Breast epithelium (tissue), 4 donors: ENCODE measurements at places on chromosomes 16 and 17. TPM values are rescaled to one million over a fixed set of nuclear protein-coding genes. Genes with fewer than 3 reads are reported as not detected.

- H3K27ac ChIP-seq: no peak overlapping the region
- H3K36me3 ChIP-seq: no peaks in the 10 kb centered on the region
- H3K4me3 ChIP-seq: no peak overlapping the region
- no peaks in the 10 kb centered on the region for H3K27me3 ChIP-seq
Measured at GRCh38 chr17:33023790-33024189, 32.1 kb downstream of the SPACA3 start.

DNA sequence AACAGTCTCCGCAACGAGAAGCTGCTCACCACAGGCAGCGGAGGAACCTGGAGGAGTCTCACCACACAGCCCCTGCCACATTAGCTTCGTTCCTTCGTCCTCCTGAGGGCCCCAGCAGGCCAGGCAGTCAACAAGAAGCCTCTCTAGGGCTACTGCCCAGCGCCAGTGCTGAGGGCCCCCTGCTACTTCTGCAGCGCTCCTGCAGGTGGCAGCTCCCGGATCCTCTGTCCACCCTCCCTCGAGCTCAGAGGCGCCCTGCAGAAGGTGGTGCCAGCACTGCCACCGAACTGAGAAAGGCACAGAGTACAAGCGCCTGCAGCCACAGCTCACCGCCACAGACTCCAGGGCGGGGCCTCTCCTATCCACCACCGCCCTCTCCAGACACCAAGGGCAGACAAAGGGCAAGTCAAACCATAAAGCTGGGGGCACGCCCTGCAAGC, 27.3 kb downstream of the KDM8 start:
- no peak for DNase-seq
- H3K4me3 ChIP-seq: no peak overlapping the region
- H3K36me3 ChIP-seq: no peaks in the 10 kb centered on the region
- no peak overlapping the region for H3K27ac ChIP-seq
- peaks cover 3% of the 10 kb centered on the region for H3K4me1 ChIP-seq
- no peaks in the 10 kb centered on the region for H3K27me3 ChIP-seq

- H3K4me3 ChIP-seq: no peak overlapping the region
- no peaks in the 10 kb centered on the region for H3K36me3 ChIP-seq
- no peak overlapping the region for H3K27ac ChIP-seq
- H3K27me3 ChIP-seq: no peaks in the 10 kb centered on the region
Measured at GRCh38 chr17:69207151-69207550, 21.5 kb downstream of the ABCA10 start.

- H3K4me1 ChIP-seq: no peaks in the 10 kb centered on the region
- H3K27me3 ChIP-seq: no peaks in the 10 kb centered on the region
- no peak overlapping the region for H3K4me3 ChIP-seq
- no peaks in the 10 kb centered on the region for H3K36me3 ChIP-seq
- DNase-seq: no peak
Measured at GRCh38 chr16:30346286-30346685, 8.8 kb downstream of the CD2BP2 start.

- peaks cover 14% of the 10 kb centered on the region for H3K4me1 ChIP-seq
- H3K36me3 ChIP-seq: no peaks in the 10 kb centered on the region
- no peak overlapping the region for H3K4me3 ChIP-seq
- no peak for DNase-seq
- H3K27ac ChIP-seq: peak overlapping the region; percentile 92
- no peaks in the 10 kb centered on the region for H3K27me3 ChIP-seq
Measured at GRCh38 chr17:6752068-6752909, 3.6 kb upstream of the XAF1 start.

EPX gene
- not detected for total RNA-seq

TMIGD1 gene
- not detected for total RNA-seq

- H3K36me3 ChIP-seq: no peaks in the 10 kb centered on the region
- H3K27me3 ChIP-seq: no peaks in the 10 kb centered on the region
- H3K27ac ChIP-seq: no peak overlapping the region
- H3K4me3 ChIP-seq: no peak overlapping the region
Measured at GRCh38 chr17:74190154-74190553, 13.3 kb upstream of the RPL38 start.

- DNase-seq: no peak
- H3K4me1 ChIP-seq: no peaks in the 10 kb centered on the region
- H3K27ac ChIP-seq: no peak overlapping the region
- no peaks in the 10 kb centered on the region for H3K36me3 ChIP-seq
- H3K27me3 ChIP-seq: no peaks in the 10 kb centered on the region
Measured at GRCh38 chr16:59180083-59180476, 446.0 kb upstream of the GOT2 start.

NPB gene
- total RNA-seq: not detected

DNA sequence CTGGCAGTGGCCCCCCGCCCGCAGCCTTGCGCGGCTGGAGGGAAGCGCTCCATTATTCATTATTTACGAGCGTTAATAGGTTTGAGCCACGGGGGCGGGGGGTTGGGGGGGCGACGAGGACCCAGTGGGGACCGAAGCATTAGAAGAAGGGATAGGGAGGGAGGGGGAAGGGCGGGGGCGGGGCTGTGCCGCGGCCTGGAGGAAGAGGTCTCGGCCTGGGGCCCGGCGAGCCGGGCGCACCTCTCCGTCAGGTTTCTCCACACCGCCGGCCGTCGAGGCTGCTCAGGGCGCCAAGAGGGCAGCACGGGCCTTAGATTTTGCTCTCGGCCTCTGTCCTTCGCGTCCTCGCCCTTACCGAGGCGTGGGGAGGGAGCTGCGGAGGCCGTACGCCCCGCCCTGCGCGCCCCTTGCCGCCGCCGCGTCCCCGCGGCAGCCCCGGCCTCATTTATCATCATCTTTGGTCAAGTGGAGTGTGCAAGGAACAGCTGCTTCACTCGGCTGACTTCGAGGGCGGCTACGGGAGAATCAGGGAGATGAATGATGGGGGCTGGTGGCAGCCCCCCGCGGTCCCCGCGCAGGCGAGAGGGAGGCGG, 54.2 kb downstream of the SREBF1 start:
- DNase-seq: no peak
- no peaks in the 10 kb centered on the region for H3K27me3 ChIP-seq
- H3K4me3 ChIP-seq: peak overlapping the region; percentile 47
- peak overlapping the region; percentile 61 for H3K27ac ChIP-seq
- H3K4me1 ChIP-seq: peaks cover 27% of the 10 kb centered on the region

- peaks cover 4% of the 10 kb centered on the region for H3K4me1 ChIP-seq
- no peak for DNase-seq
- H3K27me3 ChIP-seq: no peaks in the 10 kb centered on the region
- H3K27ac ChIP-seq: no peak overlapping the region
Measured at GRCh38 chr16:69326172-69326873, 4.1 kb downstream of the PDF start.

GRCh38 chr16:68146585-68146984, 61.4 kb downstream of the NFATC3 start:
- no peak overlapping the region for H3K4me3 ChIP-seq
- no peak for DNase-seq
- H3K4me1 ChIP-seq: no peaks in the 10 kb centered on the region
- no peaks in the 10 kb centered on the region for H3K27me3 ChIP-seq
- H3K36me3 ChIP-seq: no peaks in the 10 kb centered on the region

GRCh38 chr16:22789281-22789945, 24.5 kb upstream of the HS3ST2 start:
- H3K4me3 ChIP-seq: no peak overlapping the region
- H3K36me3 ChIP-seq: no peaks in the 10 kb centered on the region
- H3K27me3 ChIP-seq: no peaks in the 10 kb centered on the region
- no peak for DNase-seq
- H3K27ac ChIP-seq: no peak overlapping the region
- H3K4me1 ChIP-seq: no peaks in the 10 kb centered on the region

DNA sequence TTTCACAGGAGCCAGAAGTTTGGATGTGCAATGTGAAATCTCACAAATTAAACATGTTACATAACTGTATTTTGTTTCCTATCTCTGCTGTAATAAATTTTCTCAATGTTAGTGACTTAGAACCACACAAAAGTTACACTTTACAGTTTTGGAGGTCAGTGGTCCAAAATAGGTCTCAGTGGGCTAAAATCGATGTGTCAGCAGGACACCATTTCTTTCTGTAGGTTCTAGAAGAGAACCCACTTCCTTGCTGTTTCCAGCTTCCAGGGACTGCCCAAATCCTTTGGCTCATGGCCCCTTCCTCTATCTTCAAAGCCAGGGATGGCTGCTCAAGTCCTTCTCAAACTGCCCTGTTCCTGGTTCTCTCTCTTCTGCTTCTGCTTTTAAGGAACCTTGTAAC, 252.7 kb downstream of the WWOX start:
- no peak overlapping the region for H3K27ac ChIP-seq
- H3K36me3 ChIP-seq: no peaks in the 10 kb centered on the region
- no peaks in the 10 kb centered on the region for H3K27me3 ChIP-seq
- H3K4me3 ChIP-seq: no peak overlapping the region
- H3K4me1 ChIP-seq: no peaks in the 10 kb centered on the region

LRRC75A gene
- 1.5 TPM for total RNA-seq

- H3K4me1 ChIP-seq: peaks cover 13% of the 10 kb centered on the region
- no peaks in the 10 kb centered on the region for H3K36me3 ChIP-seq
- peak overlapping the region; percentile 45 for H3K4me3 ChIP-seq
- peak; percentile 46 for DNase-seq
- no peaks in the 10 kb centered on the region for H3K27me3 ChIP-seq
Measured at GRCh38 chr17:45021607-45022287, 29.7 kb downstream of the DCAKD start.

- no peak overlapping the region for H3K4me3 ChIP-seq
- no peak for DNase-seq
- H3K36me3 ChIP-seq: peaks cover 11% of the 10 kb centered on the region
- H3K27me3 ChIP-seq: no peaks in the 10 kb centered on the region
- H3K4me1 ChIP-seq: no peaks in the 10 kb centered on the region
Measured at GRCh38 chr17:82465023-82465603, 6.6 kb downstream of the NARF start.

- DNase-seq: no peak
- H3K36me3 ChIP-seq: no peaks in the 10 kb centered on the region
- peak overlapping the region; percentile 13 for H3K4me3 ChIP-seq
- no peaks in the 10 kb centered on the region for H3K27me3 ChIP-seq
Measured at GRCh38 chr16:89320782-89321501, 103.4 kb downstream of the ZNF778 start.

NOD2 gene
- total RNA-seq: 4.9 TPM

DNA sequence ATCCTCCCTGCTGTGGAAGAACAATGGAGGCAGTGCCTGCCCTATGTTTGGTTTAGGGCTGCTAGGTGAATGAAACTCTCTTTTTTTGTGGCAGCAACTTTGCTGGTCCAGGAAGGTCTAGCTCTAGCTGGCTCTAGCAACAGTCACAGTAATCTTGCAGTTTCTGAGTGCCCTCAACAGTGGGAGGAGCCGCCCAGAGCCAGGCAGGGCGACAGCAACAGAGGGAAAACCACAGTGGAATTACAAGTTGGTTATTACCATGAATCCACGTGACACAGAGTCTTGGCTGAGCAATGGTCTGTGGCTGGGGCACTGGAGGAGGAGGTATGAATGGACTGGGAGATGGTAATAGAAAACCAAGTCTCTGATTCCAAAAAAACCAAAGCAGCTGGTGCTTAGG, 10.3 kb downstream of the HSPB9 start:
- peak; percentile 75 for DNase-seq
- peaks cover 8% of the 10 kb centered on the region for H3K36me3 ChIP-seq
- no peak overlapping the region for H3K4me3 ChIP-seq
- no peaks in the 10 kb centered on the region for H3K4me1 ChIP-seq
